ENCODE measurements at places on chromosomes 1 and 21. TPM values are rescaled to one million over a fixed set of nuclear protein-coding genes. Genes with fewer than 3 reads are reported as not detected.

DNA sequence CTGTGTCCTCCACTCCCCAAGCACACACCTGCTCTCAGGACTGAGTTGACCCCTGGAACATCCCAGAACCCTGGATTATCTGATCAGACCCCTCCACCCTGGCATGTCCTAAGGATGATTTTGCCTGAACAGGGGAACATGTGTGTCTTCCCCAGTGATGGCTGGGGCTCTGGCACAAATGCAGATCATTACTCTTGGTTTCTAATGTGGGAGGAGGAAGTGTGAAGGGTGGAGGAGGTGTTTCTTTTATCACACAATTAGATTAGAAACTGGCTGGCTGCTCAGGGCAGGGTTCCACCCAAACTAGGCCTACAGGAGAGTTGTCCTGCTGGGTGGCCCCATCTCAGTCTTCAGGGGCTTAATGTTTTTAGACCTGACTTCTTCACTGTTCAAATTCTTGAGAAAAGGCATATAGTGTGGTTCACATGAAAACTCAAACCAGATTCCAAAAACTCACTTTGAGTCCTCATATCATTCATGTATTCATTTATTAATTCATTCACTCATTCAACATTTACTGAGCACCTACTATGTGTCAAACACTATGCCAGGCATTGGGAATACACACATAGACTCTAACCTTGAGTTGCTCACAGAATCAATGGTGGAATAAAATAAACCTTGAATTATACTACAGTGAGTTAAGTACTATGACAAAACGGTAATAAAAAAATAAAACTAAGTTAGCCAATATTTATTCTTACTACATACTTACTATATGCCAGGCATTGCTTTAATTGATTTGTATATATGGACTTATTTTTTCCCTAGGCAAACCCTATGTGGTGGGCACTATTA, 221.8 kb upstream of the JUN start:
- no peak for DNase-seq

DNA sequence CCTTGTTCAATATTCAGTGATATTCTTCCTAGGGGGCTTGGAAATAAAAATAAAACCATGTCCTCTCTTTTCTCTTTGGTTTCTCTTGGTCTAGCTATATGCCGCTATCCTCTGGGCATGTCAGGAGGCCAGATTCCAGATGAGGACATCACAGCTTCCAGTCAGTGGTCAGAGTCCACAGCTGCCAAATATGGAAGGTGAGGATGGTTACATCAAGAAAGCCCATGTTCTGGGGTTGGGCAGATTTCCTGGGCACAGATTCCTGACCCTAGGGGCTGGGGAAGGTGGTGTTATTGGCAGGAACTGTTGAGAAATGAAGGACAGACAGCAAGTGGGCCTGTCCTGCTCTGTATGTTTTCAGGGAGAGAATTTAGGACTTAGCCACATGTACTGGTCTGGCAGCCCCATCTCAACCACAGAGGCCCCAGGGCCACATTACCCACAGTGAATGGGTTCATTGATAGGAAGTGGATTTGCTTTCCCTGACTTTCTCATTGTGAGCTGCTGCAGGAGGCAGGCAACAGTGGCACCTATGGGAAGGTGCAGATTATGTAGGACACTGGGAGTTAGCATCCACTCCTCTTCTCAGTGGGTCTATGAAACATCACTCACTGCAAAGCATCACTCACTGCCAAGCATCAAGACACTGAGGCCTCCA, 37.4 kb upstream of the HSD17B7 start:
- DNase-seq: no peak

- DNase-seq: no peak
These were observed 17.0 kb upstream of the STUM start for GRCh38 chr1:226531360-226532093.

GRCh38 chr1:102872097-102872496, 236.2 kb downstream of the COL11A1 start:
- DNase-seq: no peak

- DNase-seq: no peak
These were observed 302.1 kb upstream of the SPAG17 start for GRCh38 chr1:118487091-118487490.

- DNase-seq: no peak
These were observed 161.2 kb downstream of the PSMG1 start for GRCh38 chr21:39022035-39022434.

DNA sequence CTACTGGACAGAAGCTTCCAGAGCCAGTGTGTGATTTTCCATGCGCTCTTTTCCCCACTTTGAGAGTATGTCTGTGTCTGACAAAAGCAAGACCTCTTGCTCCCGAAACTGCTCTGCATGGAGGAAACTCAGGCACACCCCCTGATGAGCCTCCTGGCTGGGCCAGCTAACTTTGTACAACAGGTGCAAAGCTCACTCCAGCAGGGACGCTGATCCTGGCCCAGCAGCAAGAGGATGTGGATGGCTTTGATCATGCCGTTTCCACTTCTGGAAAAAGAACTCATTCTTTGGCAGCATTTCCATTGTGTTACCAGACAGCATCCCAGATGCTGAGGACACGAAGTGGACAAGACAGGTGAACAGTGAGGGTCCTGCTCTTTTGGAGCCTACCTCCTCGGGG, 103.1 kb downstream of the TLR5 start:
- DNase-seq: no peak

- no peak for DNase-seq
These were observed 138.2 kb downstream of the ZNF326 start for GRCh38 chr1:90133133-90133532.

DNA sequence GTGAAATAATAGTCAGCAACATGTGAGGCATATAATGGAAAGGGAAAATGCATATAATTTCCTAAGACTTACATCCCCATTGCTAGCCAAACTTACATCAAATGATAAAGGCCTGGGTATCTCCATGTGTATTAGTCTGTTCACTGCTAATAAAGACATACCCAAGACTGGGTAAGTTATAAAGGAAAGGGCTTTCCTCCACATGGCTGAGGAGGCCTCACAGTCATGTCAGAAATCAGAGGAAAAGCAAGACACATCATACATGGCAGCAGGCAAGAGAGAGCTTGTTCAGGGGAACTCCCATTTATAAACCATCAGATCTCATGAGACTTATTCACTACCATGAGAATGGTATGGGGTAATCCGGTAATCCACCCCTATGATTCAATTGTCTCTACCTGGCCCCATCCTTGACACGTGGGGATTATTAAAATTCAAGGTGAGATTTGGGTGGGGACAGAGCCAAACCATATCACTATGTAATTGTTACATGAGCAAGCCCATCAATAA, 161.5 kb upstream of the SAMSN1 start:
- no peak for DNase-seq

GRCh38 chr1:63428815-63429214, 61.4 kb downstream of the ALG6 start:
- no peak for DNase-seq

DNA sequence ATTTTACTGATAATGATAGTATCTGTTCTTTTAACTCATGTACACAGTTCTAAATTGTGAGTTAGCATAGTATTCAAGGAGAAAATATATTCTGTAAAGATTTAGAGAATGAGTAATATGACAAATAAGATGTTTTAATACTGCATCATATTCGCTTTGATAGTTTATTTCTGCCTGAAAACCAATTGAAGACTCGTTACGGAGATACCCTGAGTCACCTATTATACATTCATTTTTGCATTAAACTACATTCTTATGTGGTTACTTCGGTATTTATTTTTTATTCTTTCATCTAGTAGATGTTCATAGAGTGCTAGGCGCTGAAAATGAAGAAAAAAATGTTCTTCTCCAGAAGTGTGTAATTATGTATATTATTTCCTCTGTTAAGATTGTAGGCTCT, 5.3 kb downstream of the UHMK1 start:
- DNase-seq: no peak

DNA sequence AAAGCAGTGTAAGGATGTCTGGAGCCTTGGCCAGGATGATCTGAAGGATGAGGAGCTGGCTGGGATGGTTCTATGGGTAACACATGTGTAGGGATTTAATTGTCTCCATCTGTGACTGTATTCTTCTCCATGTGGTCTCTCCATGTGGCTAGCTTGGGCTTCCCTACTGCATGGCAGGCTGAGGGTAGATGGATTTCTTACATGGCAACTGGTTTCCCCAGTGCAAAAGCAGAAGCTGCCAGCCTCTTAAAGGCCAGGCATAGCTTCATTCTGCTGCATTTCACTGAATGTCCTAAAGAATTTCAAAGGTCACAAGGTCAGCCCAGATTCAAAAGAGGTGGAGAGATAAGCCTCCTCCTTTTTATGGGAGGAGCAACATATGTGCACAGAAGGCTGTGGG, 61.7 kb downstream of the XCL2 start:
- DNase-seq: no peak

- no peak for DNase-seq
These were observed 12.5 kb upstream of the DNM3 start for GRCh38 chr1:171828794-171829193.

DNA sequence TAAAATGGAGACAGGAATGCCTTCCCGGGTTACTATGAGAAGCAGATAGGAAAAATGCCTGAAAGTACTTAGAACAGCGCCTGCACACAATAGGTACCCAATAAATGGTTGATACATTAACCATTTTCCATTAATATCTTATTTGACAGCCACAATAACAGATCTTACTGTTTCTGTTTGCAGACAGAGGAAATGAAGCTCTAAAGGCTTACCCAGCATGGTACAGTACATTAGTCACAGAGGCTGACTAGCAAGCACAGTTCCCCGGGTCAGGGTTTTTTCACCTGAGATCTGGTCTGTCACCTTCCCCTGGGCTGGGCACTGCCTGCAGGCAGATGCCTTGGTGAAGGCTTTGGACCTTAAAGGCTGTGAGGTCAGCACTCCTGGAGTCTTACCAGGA, 2.9 kb downstream of the TRIM63 start:
- no peak for DNase-seq

DNA sequence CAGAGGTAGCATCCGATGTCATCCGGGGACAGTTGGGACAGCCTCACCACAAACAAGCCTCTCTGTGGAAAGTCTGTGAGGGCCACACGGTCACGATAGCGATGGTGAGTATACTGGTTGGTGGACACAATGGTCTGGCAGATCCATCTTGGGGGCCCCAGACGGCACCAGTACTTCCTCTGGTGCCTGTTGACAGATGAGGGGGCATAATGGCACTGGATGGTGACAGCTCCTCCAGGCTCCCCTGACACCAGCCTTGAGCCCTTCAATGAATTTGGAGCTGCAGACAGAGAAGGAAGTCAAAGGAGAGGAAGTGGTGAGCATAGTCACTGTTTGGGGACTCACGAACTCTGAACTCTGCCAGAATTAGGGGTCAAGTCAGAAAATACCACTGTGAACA, 8.0 kb downstream of the FCAMR start:
- no peak for DNase-seq

- no peak for DNase-seq
These were observed 60.8 kb downstream of the NDUFS5 start for GRCh38 chr1:39086865-39087409.

- no peak for DNase-seq
These were observed 238.4 kb upstream of the DMRTA2 start for GRCh38 chr1:50661626-50662025.

DNA sequence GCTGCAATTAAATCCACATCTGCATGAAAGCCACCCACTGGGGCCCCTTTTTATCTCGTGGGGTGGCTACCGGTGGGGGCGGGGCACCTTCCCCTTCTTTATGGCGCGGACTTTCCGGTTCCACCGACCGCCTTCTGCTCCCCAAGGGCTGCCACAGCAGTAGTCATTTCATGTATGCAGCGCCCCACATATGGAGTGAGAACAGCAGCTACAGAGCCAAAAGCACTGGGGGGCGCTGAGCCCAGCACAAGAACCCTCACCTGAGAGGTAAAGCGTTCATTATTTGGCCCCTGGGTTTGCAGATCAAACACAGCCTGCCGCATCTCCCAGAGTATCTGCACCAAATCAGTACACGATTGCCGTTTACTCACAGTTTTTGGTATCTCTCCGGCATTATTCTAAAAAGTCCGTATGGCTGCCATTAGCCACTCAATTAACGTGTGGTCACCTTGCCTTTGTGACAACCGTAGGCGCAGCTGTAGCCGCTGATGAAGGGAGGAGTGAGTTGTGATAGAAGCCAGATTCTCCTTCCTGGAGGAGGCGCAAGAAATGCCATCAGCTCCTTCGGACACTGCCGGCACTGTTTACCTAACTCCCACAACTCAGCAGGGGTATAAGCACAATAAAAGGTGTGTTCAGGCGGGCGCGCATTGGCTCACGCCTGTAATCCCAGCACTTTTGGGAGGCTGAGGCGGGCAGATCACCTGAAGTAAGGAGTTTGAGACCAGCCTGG, 30.4 kb upstream of the CR2 start:
- no peak for DNase-seq

- no peak for DNase-seq
These were observed at the start of gene ADAMTSL4 for GRCh38 chr1:150548632-150549495. ADAMTSL4 (plus strand) TSS chr1:150549408; CDS start chr1:150552289, 2,881 bp downstream.

GRCh38 chr1:161720422-161720821, 922 bp upstream of the FCRLB start:
- no peak for DNase-seq

DNA sequence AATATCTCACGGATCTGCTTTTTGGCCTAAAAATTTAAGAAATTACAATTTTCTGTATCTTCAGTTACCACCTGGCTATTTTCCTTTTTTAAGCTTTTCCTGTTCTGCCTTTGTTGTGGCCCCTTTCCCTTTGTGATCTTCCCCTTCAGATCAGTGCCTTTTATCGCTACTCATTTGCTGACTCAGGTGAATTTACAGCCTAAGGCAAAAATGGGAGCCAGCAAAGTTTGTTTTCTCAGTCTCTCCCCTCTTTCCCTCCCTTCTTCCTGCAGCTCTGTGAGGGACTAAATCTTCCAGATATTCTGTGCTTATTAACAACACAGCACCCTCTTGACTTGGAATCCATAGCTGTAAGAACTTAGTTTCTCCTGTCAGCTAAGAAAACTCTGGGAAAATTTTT, 5.3 kb upstream of the PRRC2C start:
- DNase-seq: no peak

DNA sequence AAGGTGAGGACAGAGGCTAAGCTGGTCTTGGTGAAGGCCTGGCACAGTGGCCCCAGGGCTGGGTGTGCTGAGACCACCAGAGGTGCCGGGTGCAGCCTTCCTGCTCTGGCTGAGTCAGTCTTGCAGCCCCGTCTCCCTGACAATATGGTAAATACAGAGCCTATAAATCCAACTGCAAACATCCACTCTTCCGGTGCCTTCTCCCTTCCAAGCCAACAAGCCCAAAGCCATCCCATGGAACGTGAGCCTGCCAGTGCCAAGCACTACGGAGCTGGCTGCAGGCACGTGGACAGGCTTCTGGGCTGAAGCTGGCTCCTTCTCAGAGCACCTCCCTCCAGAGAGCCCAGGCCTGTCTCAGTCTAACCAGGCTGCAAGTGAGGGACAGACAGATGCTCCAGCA, 70.0 kb downstream of the TRABD2B start:
- no peak for DNase-seq

- no peak for DNase-seq
These were observed 440 bp upstream of the LENEP start for GRCh38 chr1:154992721-154993571.

- no peak for DNase-seq
These were observed 2.4 kb downstream of the TFAP2E start for GRCh38 chr1:35575416-35575958.

Gene ASPM
- 8.9 TPM for total RNA-seq

Gene FALEC
- 1.1 TPM for total RNA-seq

Gene MMP23B
- total RNA-seq: 0.31 TPM

Gene S100A2
- total RNA-seq: not detected

Gene VSIG8
- not detected for total RNA-seq

Gene IFI44L
- total RNA-seq: 27.5 TPM

Gene PERM1
- 0.47 TPM for total RNA-seq

Gene C1orf141
- not detected for total RNA-seq

Gene SPAG17
- 0.78 TPM for total RNA-seq

Gene FABP3
- total RNA-seq: 93.1 TPM

Gene AMY1B
- not detected for total RNA-seq

Data from occipital lobe (tissue), 3 donors.